ENCODE measurements at places on chromosomes 11 and 22.

GRCh38 chr11:72010529-72011233 lies 12.0 kb downstream of the IL18BP start:
- peak; percentile 53 for DNase-seq

GRCh38 chr22:25402160-25402500 lies 162.3 kb upstream of the GRK3 start:
- no peak for DNase-seq

DNA sequence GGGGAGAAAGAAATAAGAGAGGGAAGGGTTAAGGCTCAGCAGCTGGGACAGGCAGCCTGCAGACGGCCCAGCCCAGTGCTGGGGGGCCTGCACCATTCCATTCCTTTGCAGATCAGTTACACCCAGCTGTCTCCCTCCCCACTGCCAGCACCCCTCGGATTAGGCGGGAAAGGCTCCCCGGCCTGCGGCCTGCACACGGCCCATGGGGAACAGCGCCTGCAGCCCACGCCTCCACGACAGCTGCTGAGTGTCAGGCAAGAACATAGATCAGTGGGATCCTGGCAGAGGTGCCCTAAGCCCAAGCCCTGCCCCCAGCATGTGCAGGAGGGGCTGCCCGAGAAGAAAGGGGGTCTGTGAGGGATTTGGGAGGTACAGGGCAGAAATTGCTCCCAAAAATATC lies 65.8 kb upstream of the MYOD1 start:
- DNase-seq: no peak

DNA sequence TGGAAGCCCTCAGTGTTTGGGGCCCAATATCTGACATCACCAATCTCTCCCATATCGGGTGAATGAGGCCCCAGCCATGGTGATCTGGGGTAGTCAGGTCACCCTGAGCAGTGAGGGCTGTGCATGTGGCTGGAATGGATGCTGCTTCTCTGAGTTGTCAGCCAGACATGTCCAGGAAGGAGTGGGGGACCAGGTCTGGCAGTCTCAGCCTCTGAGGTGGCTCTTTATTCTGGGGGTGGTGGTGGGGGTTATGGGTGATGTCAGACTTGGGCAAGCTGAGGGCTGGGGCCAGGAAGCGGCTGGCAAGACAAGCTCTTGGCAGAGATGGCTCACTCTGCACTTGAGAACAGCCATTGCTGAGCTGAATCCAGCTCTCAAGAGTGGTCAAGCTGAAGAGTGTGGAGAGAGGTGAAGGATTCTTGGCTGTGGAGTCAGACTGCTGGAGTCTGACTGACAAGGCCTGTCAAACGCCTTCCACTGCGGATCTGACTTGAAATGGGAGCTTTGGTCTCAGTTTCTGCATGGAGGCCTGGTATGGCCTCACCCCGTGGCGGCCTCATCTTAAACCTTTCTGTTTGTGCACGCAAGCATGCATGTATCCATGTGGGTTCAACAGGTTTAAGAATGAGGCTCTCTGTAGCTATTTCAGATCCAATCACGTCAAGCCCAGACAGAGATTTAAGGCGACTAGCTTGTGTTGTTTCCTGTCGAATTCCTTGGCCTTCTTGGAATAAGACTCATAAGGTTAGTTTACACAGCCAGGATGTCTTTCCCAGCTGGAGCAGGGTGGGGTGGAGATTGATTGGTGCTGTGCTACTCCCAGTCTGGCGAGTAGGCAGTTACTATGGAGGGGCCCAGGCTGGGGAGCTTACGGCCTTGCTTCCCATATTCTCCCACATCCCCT lies 83.9 kb upstream of the TIMP3 start:
- no peak for DNase-seq

DNA sequence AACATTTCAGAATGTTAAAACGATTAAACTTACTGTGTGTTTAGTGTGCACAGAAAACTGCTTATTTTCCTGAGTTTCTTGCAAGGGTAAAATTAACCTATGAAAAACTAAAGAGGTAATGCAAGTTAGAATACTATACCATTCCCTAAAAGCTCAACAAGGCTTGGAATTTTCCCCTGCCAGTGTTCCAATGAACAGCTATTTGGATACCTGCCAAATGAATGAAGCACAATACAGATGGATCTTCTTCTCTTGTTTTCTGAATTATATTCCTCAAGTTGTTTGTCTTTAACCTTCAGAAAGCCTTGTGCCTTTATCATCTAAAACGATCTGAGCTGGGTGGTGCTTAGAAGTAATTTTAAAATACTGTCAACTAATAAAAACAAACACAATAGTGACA lies 204.5 kb downstream of the LRRC4C start:
- no peak for DNase-seq

DNA sequence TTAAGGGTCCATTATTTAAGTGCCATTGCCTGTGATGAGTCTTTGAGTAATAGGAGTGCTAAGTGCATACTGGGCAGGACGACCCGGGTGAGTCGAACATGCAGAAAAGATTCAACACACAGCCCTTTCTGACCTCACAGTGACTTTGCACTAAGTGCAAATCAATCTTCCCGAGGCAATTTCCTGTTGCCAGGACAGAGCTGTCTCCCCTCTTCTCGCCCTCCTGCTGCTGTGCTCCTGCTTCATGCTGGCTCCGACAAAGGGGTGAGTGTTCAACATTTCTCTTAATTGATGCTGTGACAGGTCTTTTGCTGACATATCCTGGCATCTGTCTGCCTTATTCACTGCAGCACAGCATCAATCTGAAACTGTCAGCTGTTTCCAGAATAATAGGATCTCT lies 42.0 kb downstream of the MCHR1 start:
- peak; percentile 31 for DNase-seq

DNA sequence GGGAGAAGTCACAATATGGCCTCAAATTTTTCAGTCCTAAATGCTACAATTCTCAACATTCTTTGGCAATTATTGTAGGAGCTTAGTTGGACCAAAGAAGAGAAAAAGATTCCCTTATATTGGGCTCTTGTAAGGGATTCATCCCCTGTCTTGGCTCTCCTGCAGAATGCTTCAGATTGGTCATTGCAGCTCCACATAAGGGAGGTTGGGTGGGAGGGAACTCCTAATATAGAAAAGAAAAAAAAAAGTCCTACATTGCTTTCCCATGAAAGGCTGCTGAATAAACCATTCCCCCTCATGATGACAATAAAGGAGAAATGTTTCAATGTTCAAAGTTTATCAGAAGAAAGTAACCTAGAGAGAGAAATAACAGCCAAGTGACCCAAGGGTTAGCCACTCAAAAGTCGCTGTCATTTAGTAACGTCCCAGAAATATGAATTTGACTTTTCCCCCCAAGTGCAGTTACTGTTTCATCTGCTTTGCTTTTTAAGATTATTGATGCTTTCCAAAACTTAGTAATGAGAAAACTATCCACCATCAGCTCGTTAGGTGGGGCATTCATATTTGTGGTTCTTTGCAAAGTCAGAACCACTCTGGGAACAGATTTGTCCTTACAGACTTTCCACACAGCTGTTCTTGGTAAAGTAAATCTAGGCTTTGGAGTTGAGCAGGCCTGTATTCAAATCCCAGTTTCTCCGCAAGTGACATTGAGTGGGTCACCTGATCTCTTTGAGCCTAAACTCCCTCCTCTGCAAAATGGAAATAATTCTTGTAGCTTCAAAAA lies 5.0 kb upstream of the SLC1A2 start:
- no peak for DNase-seq

- DNase-seq: peak; percentile 32
Observed at GRCh38 chr11:62242021-62242420, at the start of gene SCGB1D2. TSS of gene SCGB1D2 (plus strand) at chr11:62242239. CDS start at chr11:62242308, 69 bp downstream.

GRCh38 chr11:134560566-134561330 lies 148.7 kb upstream of the B3GAT1 start:
- no peak for DNase-seq

DNA sequence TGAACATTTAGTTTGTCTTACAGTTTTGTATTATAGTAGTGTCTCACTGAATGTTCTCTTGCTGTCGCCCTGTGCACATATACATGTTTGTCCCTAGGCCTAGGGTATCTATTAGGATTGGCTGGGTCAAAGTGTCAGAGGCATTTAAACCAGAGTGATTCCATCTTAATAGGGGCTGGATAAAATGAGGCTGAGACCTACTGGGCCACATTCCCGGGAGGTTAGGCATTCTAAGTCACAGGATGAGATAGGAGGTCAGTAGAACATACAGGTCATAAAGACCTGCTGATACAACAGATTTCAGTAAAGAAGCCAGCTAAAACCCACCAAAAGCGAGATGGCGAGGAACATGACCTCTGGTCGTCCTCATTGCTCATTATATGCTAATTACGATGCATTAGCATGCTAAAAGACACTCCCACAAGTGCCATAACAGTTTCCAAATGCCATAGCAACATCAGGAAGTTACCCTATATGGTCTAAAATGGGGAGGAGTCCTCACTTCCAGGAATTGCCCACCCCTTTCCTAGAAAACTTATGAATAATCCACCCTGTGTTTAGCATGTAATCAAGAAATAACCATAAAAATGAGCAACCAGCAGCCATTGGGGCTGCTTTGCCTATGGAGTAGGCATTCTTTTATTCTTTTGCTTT lies 82.6 kb downstream of the LDLRAD3 start:
- DNase-seq: no peak

- DNase-seq: no peak
Observed at GRCh38 chr22:44210722-44211121, 30.0 kb downstream of the PARVG start.

DNA sequence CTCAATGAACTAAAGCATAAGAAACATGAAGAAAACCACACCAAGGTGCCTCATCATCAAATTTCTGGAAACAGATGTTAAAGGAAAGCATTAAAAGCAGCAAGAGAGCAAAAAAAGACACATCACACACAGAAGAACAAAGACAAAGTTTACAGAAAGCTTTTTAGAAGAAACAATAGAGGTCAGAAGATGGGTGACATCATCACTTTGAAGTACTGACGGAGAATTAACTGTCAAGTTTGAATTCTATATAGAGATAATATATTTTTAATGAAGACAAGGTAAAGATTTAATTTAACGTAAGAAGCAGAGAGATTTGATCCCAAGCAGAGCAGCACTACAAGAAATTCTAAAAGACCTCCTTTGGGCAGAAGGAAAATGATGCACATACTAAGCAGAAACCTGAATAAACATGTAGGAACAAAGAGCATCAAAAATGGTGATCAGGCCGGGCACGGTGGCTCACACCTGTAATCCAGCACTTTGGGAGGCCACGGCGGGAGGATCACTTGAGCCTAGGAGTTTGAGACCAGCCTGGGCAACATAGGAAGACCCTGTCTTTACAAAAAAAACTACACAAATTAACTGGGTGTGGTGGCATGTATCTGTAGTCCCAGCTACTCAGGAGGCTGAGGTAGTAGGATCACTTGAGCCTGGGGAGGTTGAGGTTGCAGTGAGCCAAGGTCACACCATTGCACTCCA lies 63.3 kb upstream of the RTL6 start:
- DNase-seq: no peak

DNA sequence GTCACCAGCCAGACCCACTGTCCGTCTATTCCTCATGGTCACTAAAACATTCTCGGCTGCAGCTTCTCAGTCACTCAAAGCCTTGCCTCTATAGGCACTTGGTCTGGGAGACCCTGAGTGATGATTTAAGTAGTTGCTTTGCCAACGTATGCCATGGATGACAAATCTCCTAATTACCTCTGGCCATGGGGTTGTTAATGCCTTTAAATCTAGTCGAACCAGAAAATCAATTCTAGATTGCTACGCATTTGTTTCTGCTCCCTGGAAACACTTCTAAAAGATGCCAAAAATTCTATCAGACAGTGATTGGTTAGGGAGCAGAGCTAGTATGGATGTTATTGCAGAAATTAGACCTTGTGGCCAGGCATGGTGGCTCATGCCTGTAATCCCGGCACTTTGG lies 57.0 kb upstream of the RTL6 start:
- DNase-seq: no peak

- no peak for DNase-seq
Observed at GRCh38 chr11:102590276-102591049, 34.7 kb downstream of the MMP20 start.

GRCh38 chr11:28400331-28401100 lies 292.3 kb downstream of the METTL15 start:
- DNase-seq: no peak

- no peak for DNase-seq
Observed at GRCh38 chr11:94776351-94777321, 8.5 kb downstream of the AMOTL1 start.

GRCh38 chr11:79028225-79028624 lies 412.6 kb downstream of the TENM4 start:
- DNase-seq: no peak

DNA sequence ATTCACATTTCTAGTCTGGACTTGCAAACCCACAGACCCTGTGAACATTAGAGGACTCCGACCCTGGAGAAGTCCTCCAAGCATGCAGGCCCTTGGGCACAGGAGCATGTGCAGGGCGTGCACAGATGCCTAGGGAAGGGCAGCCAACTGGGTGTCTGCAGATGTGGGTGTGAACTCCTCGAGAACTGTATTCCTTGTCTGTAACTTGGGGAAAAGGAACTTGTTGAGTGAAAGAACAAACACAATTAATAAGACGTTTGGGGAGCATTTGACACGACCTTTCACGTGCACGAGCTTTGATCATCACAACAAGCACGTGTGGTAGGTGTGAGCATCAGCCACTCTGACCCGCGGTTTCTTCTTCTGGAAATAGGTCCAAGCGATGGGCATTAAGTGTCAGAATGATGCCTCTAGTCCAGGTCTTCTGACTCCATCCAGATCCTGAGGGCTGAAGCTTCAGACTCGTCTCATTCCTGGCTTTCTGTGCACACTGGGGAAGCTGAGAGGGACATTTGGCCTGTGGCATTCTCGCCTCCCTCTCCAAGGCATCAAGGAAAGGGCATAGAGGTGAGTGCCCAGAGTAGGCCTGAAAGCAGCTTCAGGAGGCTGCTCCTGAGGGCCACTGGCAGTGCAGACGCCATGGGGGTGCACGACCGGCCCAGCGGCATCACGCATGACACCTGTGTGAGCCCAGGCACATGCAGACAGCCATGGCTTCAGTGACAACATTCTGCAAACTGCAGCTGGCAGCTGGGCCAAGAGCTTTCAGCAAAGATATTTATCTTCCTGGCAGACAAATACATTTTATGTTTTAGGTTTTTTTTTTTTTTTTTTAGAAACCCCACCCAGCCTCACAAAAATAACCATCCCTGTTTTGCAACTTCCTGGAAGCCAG lies 32.5 kb downstream of the ALX4 start:
- no peak for DNase-seq

DNA sequence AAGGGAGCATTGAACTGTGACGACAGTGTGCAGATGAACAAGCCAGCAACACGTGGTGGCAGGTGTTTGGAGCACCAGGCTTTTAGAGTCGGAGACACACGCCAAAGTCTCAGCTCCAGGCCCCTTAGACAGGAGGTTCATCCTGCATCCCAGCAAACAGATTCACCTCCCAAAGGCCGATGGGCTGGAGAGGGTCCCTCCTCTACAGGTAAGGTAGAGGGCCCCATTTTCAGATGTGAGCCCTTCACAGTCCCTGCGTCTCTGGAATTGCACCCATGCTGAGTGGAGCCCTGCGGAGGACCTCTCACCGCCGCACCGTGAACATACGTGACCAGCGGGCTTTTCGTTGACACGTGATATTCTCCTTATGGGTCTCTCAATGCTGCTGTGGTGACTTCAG lies 109.0 kb upstream of the B3GAT1 start:
- DNase-seq: no peak

DNA sequence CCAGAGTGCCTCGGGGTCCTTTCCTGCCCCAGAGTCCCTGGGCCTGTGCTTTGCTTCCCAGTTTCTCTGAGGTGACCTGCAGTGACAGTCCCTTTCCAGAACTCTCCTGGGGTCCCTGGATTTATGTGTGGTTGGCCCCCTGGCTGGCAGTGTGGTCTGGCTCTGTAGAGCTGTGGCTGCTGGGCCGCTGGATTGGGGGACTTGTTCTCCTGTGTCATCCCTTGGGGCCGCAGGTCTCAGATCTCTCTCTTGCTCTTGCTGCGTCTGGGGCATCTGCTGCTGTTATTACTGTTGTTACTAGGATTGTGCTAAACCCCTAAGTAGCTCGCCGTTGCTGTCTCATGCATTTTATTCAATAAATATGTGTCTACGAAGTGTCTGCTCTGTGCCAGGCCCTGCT lies 31.9 kb downstream of the FAM83F start:
- DNase-seq: no peak

All from Ammon's horn (tissue), 1 donor.